ENCODE measurements at places on chromosomes 4 and X.

DNA sequence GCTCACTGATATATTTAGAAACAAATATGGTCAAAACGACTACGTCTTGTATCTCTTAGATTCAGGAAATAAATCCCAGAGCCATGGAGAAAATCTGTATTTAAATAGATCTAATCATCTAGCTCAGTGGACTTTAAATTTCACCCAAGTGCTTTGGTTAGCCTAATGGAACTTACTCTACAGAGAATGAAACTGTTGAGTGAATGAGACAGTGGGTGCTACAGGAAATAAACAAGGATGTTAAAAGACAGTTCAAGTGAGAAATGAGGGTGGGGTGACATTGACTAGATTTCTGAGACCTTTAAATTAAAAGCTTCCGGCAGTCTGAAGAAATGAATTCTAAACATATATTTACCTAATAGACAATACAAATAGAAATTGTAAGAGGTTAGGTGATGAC is 2197.0 kb downstream of the ARAP2 start:
- DNase-seq, result no peak

DNA sequence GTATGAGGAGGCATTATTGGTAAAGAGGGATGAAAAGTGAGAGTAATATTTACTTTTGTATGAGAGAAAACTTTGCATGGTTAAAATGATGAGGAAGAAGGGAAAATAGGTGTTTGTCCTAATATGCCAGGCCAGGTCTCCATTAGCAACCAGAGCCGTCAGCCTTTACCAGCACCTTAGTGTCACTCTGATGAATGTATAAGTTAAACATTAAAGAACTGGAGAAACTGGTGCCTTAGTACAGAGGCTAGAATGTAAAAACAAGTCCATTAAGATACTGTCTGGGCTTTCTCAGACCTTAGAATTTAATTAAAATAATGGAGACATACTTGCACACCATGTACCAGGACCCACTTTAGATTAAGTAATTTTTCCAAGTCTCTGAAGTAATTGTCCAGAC is 222.3 kb downstream of the FAM47A start:
- DNase-seq, result no peak

DNA sequence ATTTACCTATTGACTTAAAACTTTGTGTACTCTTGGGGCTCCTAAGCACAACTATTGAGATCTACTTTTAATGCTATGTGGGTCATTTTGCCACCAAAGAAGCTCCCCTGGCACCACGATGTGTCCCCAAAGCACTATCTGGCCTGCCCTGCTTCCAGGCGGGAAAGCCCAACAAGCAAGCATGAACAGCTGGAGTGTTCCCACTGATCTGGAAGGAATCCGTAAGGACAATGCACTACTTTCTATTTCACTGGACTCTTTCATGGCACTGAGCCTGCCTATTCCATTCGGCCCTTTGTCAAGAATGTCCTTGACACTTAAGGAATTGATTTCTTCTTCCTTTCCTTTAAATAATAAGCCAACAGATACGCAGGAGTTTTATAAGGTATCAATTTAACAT is 38.8 kb downstream of the GRIA3 start:
- no peak for DNase-seq

DNA sequence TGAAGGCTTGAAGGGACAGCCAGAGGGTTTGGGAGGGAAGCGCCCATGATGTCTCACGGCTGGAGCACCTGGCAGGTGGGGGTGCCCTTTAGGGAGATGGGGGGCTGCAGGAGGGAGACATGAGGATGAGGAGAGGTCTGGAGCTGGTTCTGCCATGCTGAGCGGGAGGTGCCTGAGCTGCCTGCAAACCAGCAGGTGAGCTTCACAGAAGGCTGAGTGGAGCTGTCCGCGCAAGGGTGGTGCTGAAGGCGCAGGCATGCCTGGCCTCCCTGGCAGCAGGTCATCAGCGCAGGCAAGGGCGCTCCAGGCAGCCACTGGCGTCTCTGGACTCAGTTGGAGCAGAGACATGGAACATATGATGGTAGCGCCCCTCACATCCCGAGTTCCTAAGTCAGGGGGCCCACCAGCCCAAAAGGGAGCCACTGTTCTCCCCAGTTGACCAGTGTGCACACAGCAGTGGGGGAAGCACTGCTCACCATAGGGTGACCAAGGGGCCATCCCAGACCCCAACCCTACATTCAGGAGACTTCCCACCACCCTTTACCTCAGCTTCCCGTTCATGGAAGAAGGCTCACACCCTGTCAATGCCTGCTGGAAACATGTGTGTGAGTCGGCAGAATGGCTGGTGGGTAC is 25.8 kb downstream of the ADRA2C start:
- DNase-seq, result no peak

DNA sequence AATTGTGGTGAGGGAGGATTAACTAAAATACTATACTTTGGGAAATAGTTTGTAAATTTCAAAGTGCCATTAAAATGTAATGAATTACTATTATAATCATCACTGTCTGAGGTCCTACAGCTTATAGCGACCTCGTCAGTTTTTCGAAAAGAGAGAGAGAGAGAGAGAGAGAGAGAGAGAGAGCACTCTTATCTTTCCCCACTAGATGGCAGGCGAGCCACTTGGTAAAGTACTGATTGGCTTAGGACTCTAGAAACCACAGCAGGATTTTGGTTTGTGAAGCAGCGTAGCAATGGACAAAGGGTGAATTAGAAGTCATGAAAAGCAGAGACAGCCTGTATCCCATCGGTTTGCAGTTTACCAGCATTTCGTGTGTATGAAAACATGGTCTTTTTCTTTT is 52.5 kb downstream of the LINC00632 start:
- no peak for DNase-seq

DNA sequence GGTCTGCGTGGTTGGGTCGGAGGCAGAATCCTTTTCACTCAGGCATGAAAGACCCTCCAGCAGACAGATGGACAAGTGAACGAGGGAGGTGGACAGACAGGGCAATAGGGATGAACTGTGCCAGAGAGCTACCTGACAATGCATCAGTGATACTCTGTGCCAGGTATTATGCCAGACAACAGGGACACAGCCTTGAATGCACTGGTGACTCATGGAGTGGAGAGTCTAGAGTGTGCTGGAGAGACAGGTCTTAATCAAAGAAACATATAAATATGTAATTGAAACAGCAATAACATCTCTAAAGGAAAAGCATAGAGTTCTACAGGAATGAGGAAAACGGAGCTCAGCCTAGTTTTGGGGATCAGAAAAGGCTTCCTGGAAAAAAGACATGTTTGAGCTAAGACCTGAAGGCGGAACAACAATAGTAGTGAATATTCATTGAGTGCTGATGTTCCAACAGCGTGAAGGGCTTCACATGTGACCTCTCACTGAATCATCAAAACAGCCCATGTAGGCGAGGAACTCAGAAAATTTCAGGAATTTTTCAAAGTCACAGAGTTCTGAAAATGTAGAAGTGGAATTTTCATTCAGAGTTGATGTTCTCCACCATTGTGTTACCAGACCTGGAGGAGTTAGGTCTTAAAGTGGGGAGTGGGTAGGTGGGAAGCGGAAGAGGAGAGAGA is 20.0 kb upstream of the FGFBP2 start:
- no peak for DNase-seq

All from stimulated activated CD4-positive, alpha-beta T cell treated with anti-CD3 and anti-CD28 coated beads, TNF-alpha, amount 100 ng/mL, for 4 hours (primary cell).